Cerebellar nuclear complex (tissue), 1 donor: ENCODE measurements at places on chromosomes 5 and 9.

DNA sequence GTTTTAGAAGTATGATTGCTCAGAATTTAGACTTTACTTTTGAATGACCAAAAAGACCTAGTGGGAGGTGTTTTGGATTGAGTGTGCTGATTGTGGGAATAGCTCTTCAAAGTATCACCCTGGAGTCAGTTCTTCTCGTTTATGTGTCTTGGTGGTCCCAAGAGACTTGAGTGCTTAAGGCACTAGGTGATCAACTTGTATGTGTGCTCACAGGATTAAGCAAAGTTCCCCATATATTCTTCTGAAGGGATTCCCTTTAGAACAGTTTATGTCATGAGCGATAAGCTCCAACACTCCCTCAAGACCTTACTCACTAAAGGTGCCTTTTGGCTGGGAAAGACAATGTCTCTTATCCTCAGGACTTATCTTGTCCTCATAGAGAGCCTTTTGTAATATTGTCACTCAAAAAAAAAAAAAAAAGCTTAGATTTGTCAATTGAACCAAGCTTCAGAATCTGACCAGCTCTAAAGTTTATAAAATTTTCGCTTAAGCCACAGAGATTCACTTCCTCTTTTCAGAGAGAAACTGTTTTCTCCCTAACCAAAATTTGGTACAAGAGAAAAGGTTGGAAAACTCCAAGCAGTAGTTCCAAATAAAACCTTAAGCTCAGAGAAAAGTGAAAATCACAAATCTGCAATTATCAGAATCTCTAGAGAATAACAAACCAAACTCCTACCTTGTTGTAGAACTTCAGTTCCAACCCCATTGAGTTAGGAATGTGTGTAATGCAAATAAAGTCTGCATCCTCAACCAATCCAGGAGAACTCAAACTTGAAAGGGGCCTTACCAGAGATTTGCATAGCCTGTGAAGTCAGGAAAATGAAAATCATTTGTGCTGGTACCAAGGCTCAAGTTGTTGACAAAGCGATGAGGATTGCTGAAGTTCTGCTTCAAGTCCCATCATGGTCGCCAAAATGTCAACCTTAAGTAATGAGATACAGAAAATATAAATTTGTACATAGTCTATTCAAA, 40.0 kb upstream of the PDZD2 start:
- no peak for DNase-seq

DNA sequence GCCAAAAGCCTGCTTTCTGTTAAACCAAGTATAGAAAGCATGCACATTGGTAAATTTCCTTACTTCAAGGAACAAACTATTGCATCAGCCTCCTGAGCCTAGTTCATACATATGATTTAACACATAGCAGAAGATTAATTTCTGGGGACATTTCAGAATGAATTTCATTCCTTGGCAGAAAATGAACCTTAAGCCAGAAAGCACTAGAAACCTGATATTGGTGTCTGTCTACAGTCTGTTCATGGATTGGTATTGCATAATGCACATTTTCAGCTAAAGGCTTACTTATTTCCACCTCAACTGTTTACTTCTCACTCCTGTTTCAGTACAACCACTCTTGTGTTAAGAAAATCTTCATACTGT, 1471.8 kb upstream of the NUDT12 start:
- DNase-seq: no peak

DNA sequence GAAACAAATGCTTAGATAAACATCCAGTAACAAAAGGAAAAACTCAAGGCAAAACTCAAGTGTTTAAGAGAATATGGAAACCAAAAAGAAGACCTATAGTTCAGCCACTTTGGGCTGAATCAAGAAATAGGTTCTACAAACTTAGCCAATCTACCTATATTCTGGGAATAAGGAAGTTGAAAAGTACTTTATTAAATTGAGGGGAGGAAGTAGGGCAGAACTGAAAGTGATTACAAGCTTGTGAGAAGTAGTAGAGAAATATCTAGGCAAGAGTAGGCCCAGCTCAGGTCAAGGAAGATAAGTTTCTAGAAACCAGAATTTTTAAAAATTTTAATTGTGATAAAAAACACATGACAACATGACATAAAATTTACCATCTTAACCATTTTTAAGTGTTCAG, 384.8 kb upstream of the PCSK5 start:
- no peak for DNase-seq

DNA sequence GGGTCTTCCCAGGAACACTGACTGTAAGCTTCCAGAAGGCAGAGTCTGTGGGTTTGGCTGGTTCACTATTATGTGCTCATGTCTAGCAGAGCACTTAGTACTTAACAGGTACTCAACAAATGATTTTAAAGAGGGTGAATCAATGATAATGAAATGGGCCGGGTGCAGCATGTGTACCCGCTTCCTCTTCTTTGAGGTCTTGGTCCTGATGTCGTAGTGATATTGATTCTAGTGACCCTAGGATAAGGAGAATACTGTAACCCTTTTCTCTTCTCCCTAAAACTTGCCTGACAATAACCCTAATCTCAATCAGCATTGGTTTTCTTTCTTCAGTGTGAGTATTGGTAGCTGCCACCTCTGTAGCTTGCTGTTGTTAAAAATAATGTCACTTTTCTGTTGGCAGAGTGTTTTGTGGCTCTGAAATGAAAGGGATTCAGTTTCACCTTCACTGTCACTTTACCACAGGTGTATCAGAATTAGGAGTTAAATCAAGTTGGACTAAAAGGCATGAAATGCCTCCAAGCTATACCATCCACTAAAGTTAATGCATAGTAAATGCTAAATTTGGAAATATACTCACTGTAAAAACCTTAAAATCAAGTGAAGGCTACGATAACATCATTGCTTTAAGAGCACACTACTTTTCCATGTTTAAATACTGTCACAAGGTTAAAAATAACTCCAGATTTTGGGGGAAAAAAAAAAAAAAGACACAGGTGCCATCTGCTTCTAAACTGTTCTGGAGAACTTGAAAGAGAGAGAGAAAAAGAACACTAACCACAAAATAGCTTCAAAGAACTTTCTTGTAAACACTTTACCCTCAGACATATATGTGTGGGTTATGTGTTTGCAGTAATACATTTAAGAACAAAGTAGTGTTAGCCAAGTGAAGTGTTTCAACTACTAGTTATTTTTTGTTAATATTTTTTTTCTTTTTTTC, 6.0 kb downstream of the CAMK4 start:
- no peak for DNase-seq

DNA sequence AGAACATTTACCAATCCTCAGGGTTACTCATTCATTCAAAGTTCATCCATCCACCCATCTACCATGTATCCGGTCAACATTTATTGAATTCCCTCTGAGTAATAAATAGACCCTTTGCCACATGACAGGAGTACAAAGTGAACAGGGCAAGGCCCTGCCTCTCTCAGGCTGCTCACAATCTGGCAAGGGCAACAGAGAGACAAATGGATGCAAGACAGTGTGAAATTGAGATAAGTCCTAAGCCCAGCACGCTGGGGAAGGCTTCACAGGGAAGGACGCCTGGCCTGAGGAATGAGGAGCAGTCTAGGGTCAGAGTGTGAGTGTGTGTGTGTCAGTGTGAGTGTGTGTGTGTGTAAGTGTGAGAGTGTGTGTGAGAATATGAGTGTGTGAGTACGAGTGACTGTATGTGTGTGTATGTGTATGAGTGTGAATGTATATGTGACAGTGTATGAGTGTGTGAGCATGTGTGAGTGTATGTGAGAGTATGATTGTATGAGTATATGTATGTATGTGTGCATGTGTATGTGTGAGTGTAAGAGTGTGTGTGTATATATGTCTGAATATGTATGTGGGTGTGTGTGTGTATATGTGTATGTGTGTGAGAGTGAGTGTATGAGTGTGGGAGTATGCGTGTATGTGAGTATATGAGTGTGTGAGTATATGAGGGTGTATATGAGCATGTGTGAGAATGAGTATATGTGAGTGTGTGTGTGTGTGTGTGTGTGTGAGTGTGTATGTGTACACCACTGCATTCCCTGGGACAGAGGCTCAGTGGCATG, 145.6 kb downstream of the FSTL4 start:
- DNase-seq: no peak
